ENCODE measurements at places on chromosomes 7 and 10.

GRCh38 chr10:54947605-54948004 lies 146.6 kb upstream of the PCDH15 start:
- DNase-seq, result no peak

- no peak for DNase-seq
These were observed 1.1 kb downstream of the MMRN2 start for GRCh38 chr10:86956195-86956847.

DNA sequence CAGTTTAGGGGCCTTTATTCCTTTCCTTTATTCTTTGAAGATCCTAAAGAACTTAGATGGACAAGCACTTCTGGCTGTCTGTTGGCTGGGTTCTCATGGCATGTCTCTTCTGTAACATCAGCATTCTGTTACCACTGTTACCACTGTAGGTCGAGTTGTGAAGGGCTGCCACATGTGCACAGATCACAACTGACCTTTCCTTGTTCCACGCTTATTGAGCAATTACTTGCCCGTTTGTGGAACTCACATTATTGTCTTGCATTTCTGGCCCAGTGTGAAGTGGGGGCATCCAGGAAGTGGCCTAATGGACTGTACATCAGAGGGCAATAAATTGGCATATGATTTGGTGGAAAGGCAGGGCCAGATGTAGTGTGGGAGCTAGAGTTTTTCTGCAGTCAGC lies 23.7 kb downstream of the GBF1 start:
- no peak for DNase-seq

DNA sequence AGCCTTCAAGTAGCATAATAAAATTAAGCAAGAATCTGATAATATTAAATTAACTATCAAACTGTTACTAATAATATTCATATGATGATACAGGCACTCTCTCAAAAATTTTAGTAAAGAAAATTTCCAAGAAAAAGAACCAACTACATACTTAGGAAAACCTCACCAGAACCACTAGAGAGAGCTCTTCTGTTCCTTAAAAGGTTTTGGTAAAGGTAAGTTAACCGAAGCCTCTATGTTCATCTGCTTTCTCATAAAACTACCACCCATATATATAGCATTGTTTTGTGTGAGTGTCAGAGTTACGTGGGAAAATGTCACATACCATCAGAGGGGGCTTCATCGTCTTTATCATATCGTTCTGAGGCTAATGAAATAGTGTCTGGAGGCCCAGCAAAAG lies 20.7 kb downstream of the SKAP2 start:
- no peak for DNase-seq

DNA sequence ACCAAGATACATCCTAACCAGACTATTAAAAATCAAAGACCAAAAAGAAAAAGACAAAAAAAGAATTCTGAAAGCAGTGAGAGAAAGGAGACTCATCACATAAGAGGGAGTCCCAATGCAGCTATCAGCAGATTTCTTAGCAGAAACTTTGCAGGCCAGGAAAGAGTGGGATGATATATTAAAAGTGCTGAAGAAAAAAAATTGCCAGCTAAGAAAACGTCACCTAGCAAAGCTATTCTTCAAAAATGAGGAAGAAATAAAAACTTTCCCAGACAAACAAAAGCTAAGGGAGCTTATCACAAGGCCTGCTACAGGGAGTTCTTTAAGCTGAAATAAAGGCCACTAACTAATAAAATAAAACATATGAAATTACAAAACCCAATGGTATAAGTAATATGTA lies 40.5 kb upstream of the CDK6 start:
- DNase-seq, result no peak

DNA sequence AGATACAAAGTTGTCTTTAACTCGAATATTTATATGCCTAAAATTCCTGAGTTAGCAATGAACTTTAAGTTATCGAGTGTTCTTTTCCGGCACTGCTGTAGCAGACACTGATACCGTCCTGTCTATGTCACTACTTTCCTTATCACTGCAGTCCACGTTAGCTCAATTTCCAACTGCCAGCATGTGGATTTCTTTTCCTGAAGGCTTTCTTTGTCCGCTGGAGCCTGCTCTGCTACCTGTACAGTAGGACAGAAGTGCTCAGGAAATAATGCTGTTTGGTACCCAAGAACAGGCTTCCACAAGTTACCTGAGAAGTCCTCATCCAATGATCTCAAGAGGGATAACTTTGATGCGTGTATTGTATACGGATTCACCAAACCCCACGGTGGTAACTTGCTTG lies 329.4 kb downstream of the NXPH1 start:
- no peak for DNase-seq

GRCh38 chr10:69780077-69780476 lies 21.6 kb upstream of the COL13A1 start:
- no peak for DNase-seq

DNA sequence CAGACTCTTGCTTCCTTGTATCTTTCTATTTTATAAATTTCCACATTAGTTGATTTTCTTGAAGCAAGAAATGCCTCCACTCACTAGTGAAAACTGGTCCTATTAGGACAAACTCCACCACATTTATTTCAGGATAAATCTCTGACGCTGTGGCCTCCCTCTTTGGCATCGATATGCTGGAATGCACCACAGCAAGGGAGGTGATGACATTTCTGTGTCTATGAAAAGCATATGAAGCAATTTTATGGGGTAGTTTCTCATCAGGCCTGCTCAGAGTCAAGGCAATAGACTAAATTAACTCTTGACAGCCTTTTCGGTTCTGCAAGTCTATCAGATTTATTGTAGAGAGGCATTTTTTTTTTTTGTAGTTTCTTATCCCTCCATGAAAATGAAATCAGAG lies 304.4 kb downstream of the ZEB1 start:
- no peak for DNase-seq

DNA sequence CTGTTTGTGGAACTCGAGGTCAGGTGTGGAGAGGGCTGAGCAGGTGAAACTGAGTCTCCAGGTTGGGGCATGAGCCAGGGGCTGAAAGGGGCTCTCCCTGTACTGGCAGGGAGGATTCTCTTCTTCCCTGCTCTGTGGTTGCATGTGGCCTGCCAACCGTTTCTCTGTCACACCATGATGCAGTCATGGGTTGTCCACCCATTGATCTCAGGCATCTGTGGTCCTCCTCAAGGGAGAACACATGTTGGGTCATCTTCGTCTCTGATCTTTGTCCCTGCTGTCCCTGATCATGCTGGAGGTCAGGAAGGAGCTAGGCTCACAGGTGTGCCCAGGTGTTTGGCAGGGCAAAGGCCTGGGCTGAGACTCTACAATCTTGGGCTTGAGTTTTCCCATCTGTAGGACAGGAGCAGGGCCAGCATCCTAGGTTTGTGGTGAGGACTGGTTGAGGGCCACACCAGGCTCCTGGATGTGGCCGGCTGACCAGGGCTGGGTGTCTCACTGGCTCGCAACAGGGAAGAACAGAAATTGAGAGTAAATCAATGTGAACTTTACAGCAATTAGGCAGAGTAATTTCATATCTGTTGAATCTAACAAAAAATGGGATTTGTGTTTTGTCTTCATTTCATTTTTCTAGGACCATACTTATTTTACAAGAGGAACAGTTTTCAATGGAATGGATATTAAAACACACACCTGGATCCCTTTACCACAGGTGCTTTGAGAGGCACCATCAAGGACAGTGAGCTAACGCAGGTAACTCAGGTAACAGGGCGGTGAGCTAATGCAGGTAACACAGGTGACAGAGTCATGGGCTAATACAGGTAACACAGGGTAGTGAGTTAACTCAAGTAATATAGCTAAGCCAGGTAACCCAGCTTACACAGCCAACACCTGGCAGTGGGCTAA lies 58.5 kb upstream of the IGFBP3 start:
- DNase-seq, result no peak

GRCh38 chr7:106592282-106593027 lies 68.5 kb downstream of the CCDC71L start:
- DNase-seq, result no peak

DNA sequence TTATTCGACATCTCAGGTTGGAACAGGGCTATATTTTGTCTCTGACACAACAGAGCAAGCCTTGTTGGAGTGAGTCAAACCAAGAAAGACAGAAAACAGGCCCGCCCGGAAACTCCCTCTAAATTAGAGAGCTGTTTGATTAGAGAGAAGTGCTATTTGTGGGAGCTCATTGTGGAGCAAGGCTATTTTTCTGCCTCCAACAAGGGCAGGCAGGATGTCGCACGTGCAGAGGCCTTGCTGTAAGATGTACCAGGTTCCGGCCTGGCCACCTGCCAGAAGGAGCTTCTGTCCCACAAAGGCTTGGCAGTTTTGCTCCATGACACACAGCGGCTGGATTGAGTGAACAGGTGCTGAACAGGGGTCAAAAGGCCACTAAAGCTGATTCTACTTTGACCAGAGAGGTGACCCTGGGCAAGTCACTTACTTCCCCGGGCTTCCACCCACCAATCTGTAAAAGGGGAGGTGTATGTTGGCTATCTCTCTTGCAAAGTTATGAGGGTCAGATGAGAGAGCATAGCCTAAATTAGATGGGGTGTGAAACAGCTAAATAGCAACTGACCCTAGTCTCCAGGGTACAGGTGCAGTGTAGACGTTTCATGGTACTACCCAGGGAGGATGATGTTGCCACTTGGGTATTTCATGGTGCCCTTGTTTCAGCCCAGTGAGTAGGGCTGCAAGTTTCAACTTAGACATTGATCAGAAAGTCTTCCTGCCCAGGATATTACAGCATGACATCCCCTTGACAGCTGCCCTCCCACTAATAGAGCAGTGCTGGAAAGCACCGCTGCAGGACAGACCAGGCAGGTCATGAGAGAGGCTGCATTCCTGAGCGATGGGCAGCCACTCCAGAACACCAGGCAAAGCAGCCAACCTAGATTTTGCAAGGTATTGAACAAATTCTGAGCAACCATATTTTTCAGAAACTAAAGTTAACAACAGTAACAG lies 62.0 kb downstream of the VSTM4 start:
- peak; percentile 46 for DNase-seq

GRCh38 chr7:2878306-2878705 lies 34.2 kb upstream of the GNA12 start:
- no peak for DNase-seq

- no peak for DNase-seq
These were observed 23.2 kb upstream of the ARHGAP22 start for GRCh38 chr10:48627984-48628609.

GRCh38 chr7:646951-647350 lies 79.5 kb upstream of the DNAAF5 start:
- no peak for DNase-seq

DNA sequence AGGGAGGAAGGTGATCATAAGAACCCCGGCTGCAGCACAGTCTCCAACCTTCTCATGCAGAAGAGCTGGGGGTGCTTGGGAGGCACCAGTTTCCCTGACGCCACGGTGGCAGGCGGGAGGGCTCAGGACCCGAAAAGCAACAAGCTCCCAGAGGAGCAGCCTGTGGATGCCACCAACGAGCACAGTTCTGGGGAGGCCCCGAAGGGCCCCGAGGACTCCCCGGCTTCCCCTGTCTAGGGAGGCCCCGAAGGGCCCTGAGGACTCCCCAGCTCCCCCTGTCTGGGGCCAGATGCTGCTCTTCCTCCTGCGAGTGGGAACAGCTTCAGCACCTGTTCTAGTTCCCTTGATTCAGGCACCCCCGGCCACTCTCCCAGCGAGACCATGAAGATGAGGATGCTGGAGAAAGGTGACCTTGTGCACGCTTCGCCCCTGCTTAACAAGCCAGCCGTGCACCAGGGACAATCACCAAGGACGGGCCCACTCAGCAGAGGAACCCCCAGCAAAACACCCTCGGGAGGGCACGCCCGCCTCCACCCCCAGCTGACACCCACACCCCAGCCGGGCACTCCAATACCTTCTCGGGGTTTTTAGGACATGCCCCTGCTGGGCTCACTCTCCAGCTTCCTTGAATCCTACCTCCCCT lies 112.5 kb downstream of the PTPRN2 start:
- no peak for DNase-seq

DNA sequence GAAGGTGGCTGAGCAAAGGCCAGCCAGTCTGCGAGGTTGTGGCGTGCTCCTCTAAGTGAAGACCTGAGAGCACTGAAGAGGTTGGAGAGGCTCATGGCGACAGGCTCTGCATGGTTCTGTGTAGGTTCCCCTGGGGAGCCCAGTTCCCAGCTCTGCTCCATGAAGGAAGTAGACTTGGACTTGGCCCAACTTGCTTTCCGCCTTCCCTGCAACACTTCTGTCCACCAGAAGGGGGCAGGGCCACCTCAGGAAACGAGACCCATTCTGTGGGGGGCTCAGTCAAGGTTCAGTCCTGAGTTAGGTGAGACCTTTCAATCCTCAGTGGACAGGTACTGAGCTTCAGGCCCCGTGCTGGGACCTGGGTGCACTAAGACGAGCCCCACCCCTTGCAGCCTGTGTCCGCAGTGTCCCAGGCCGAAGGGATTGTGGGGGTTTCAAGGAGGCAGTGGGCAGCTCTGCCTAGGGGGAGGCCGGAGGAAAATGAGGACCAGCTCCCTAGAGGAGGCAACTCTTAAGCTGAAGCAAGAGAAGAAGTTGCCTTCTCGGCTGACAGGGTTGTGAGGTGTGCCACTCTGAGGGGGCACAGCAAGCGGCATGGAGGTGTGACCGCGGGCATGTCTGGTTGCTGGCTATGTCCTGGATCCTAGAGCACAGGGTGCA lies 15.0 kb upstream of the PCBD1 start:
- peak; percentile 12 for DNase-seq

GRCh38 chr10:122435212-122435827 lies 19.1 kb upstream of the ARMS2 start:
- DNase-seq, result peak; percentile 47

DNA sequence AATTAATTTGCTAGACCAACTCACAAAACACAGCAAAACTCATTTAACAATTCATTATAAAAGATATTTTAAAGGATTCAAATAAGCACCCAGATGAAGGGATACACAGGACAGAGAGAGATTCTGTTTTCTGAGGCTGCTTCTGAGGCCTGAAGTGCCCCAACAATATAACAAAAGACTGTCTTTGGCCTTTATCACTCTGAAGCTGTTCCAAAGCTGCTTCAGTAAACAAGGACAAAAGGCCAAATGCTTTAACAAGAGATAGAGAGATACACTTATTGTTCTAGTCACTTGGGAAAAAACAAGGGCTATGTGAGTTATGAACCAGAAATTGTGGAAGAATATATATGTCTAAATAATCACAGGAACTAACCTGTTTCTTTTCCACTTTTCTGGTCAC lies 223.7 kb downstream of the CXCL12 start:
- no peak for DNase-seq

DNA sequence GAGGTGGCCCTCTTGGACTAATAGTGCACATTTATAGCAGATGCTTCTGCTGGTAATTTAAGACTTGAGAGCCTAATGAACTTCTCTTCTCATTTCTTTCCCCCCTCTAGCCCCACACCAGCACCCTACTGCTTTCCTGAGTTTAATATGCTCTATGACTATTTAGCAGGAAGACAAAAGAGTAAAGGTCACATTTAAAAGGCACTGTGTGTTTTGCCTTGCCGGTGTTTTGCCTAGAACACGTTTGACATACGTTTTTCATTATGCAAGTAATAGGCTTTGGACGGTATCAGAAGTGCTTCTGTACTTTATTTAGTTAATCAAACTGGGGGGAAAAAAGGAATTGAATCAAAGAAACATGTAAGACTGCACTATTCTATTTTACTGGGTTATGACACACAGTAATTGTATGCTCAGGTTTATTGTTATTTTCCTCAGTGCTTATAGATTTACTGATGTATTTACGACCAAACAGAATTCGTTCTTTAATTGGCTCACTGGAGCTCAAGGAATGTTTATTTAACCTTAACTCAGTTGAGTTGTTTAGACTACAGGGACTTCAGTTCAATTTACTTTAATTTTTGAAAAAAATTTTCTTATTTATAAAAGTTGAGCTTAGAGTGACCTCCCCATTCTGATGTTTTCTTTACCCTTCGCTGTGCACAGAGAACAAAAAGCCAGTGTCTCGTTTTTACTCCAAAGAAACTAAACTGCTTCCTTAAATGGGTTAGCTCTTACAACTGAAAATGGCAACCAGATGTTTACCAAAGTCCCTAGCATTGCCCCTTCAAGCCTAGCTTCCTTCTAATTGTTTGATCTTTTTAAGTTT lies 35.4 kb downstream of the CPED1 start:
- DNase-seq, result no peak
